ENCODE measurements at places on chromosomes 11 and 22. TPM values are rescaled to one million over a fixed set of nuclear protein-coding genes. Genes with fewer than 3 reads are reported as not detected.

NNMT gene
- not detected for total RNA-seq

CD3D gene
- 588 TPM for total RNA-seq

GRCh38 chr11:76665172-76665571 is 5.4 kb downstream of the LRRC32 start:
- H3K36me3 ChIP-seq, result no peaks in the 10 kb centered on the region
- H3K4me1 ChIP-seq, result peaks cover 37% of the 10 kb centered on the region

DNA sequence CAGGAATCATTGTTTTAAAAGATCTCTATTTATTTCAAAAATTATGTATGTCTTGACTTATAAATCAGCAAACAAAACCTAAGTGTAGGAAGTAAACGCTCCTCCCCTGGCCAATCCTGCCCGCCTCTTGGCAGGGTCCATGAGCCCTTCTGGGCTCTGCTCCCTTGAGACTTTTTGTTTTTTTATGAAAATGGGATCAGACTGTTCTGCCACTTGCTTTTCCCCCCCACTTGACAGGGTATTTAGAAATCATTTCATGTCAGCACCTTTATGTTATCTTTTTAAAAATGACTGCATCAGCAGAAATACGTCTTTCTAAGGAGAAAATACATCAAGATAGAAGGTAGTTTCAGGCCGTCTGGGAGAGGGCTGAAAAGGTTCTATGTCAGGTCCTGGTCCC is 35.6 kb downstream of the FBLN1 start:
- H3K4me1 ChIP-seq, result no peaks in the 10 kb centered on the region
- H3K27ac ChIP-seq, result no peak overlapping the region
- H3K27me3 ChIP-seq, result no peaks in the 10 kb centered on the region
- no peak overlapping the region for H3K4me3 ChIP-seq
- no peaks in the 10 kb centered on the region for H3K36me3 ChIP-seq

GRCh38 chr11:106785913-106786650 is 232.2 kb downstream of the GUCY1A2 start:
- H3K27ac ChIP-seq, result no peak overlapping the region
- H3K27me3 ChIP-seq, result no peaks in the 10 kb centered on the region
- no peaks in the 10 kb centered on the region for H3K4me1 ChIP-seq
- no peaks in the 10 kb centered on the region for H3K36me3 ChIP-seq
- DNase-seq, result no peak

Data from activated CD8-positive, alpha-beta T cell treated with anti-CD3 and anti-CD28 coated beads, Interleukin-2, amount 10 ng/mL, durations not matched to agents 7 days and 5 days (primary cell).